ENCODE measurements at places on chromosomes 16 and 17.

- DNase-seq, result no peak
These were observed 51.5 kb upstream of the FASN start for GRCh38 chr17:82149401-82150099.

DNA sequence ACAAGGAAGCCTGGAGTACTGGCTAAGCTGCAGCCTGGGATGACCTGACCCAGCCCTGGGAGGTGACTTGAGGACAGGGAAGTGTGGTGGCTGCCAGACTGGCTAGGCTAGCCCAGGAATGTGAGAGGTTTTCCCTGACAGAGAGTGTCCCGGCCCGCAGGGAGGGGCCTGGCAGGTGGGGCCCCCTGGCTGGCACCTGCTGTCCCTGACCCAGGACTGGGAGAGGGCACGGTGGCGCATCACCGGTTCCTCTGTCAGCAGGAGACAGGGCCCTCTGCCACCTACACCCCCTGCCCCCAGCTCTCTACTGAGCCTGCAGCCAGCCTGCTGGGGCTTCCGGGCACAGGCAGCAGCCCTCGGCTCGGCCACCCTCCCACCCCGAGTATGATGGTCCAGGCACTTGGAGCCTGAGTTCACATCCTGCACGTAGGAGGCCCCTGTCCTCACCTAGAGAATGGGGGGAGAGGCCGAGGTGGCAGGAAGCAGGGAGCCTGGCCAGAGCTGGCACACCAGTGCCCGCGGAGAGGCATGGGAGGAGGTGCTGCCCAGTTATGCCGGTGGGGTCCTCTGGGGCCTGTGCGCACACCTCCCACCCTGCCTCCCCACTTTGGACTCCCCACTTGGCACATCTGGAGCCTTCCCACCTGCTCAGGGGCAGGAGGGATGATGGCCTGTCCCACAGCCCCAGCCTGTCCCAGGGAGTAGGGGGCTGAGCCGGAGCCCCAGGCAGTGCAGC, 528 bp downstream of the PRSS27 start:
- no peak for DNase-seq

GRCh38 chr17:43673516-43674323, 12.0 kb upstream of the MEOX1 start:
- DNase-seq, result peak; percentile 58

DNA sequence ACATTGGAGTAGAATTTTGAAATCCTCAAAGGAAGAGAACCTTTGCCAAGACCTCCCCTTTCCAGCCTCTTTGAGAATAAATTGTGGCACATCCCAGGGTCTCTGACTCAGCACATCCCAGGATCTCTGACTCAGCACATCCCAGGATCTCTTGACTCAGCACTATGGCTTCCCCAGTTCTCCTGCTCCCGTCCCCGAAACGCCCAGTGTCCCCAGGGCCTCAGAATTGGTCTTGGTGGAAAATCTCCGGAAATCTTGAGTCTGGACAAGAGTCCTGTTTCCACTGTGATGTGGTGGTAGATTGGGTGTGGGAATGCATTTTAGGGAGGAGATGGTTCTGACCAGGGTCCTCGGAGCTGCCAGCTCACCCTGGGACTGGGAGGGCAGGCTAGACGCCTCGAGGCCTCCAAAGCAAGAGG, 19.2 kb downstream of the PLXDC1 start:
- DNase-seq, result no peak

GRCh38 chr17:54891176-54891821, 9.4 kb upstream of the TOM1L1 start:
- peak; percentile 64 for DNase-seq

DNA sequence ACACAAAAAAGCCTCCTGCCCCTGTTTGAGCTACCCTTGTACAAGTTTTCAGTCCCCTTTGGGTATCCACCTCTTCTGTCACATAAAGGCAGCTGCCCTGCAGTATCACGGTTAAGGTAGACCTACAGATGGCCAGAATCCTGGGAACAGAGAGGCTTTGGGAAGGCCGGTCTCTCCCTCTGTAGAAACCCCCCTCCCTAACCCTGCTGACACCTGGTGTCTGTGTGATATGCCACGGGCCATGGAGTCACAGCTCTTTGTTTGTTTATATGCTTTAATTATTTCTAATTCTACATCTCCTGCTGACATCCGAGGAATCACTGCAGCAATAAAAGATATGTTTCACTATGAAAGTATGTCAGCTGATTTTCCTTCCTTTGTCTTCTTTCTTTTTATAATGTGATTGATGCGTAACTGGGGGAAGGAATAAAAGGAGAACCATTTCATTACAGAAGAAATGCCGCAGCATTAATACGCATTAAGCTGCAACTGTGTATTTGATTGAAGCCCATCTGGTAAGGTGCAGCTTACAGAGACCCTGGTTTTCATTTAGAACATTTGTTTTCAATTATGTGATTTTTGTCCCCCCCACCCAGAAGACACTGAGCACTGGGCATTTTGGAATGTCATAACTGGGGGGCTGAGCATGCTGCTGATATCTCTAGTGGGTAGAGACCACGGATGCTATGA, 142.1 kb downstream of the SLC39A11 start:
- peak; percentile 27 for DNase-seq

GRCh38 chr17:58325976-58326468, 2.6 kb downstream of the TSPOAP1 start:
- no peak for DNase-seq

- no peak for DNase-seq
These were observed 8.4 kb upstream of the TERF2 start for GRCh38 chr16:69393898-69394849.

DNA sequence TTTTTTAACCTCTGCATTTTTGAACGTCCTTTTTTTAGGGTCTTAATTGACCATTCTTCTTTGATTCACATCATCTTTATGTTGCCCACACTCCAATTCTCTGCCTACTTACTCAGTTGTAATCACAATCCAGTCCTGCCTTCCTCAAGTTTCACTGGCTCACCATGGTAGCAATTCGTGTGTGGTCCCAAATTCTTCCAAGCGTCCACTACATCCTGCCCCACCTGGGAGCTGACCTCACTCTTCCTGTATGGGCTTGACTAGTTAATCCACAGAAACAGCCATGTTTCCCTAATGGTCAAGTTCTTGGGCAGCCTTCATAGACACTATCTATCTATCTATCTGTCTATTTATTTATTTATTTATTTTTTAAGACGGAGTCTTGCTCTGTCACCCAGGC, 7.1 kb downstream of the TLCD2 start:
- DNase-seq, result no peak

- DNase-seq, result no peak
These were observed 75.0 kb downstream of the RAP1GAP2 start for GRCh38 chr17:2871205-2871604.

DNA sequence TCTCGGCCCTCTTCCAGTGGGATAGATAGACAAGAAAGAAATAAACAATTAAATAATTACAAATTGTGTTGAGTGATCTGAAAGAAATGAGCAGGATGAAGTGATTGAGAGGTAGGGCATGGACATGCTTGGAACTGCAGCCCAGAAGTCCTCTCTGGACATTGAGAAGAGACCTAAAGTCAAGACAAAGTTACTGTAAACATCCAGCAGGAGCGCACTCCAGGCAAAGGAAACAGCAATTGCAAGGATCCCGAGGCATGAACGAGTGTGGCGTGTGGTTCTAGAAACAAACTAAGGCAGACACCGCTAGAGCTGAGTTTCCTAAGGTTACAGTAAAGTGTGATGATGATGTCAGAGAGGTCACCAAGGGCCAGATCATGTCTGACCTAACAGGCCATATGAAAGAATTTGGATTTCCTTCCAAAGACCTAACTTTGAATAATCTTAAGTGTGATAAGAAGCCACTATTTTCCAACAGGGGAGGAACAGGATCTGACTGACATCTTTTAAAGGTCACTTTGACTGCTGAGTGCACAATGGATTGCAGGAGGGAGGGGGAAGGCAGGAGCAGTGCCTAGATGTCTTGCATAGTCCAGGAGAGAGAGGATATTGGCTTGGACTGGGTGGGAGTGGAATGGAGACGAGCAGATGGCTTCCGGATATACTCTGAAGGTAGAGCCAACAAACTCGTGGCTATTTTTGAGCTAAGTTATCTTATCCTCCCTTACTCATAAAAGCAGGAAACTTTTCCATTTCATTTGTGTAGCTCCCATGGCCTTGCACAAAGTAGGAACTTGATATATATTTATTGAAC, 19.0 kb downstream of the ABCC12 start:
- DNase-seq, result no peak

- DNase-seq, result peak; percentile 1
These were observed 601 bp upstream of the RFWD3 start for GRCh38 chr16:74667255-74667700.

- DNase-seq, result no peak
These were observed 855 bp downstream of the TUFM start for GRCh38 chr16:28845293-28845692.

Measured in NCI-H774 (cell line).